CD4-positive, alpha-beta T cell treated with Interleukin-17A for 4 hours (primary cell): ENCODE measurements at places on chromosomes 1 and 21.

DNA sequence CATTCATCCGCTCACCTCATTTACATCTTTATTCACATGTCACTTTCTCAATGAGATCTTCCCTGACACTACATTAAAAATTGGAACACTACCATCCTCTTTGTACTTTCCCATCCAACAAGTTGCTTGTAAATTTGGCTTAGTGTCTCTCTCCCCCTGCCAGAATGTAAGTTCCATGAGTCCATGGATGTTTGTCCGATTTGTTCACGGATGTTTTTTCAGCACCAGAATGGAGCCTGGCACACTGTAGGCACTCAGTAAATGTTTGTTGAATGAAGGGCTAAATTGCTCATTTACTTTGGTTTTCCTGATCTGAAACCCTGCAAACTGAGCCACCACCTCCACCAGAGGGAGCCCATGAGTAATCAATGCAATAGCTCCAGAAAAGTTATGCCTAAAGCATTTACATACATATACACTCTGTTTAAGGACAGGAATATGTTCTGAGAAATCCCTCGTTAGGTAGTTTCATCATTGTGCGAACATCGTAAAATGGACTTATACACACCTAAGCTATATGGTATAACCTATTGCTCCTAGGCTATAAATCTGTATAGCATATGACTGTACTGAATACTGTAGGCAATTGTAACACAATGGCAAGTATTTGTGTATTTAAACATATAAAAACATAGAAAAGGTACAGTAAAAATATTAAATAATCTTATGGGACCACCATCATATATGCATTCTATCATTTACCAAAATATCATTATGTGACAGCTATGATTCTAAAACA, 2.8 kb upstream of the EYA3 start:
- peak; percentile 89 for DNase-seq

DNA sequence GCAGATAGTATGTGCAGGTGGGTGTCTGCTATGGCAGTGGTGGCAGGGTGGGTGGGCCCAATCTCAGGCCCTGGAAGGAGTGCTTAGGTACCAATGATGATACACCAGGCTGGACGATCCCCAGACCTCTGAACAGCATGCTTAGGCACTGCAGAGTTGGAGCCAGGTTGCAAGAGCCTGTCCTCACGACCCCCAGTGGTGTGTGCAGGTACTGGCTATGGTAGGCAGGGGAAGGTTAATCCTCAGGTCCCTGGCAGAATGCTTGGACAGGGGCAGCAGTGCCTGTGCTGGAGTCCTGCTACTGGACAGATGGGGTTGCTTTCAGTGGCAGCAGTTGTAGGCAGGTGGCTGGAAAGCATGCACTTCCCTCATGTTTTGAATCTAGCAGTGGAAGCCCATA, 100.5 kb upstream of the NEK7 start:
- DNase-seq: no peak

GRCh38 chr1:182715531-182715930, 31.1 kb upstream of the RGS8 start:
- DNase-seq: no peak

GRCh38 chr1:177247623-177248176, 76.9 kb downstream of the BRINP2 start:
- no peak for DNase-seq

DNA sequence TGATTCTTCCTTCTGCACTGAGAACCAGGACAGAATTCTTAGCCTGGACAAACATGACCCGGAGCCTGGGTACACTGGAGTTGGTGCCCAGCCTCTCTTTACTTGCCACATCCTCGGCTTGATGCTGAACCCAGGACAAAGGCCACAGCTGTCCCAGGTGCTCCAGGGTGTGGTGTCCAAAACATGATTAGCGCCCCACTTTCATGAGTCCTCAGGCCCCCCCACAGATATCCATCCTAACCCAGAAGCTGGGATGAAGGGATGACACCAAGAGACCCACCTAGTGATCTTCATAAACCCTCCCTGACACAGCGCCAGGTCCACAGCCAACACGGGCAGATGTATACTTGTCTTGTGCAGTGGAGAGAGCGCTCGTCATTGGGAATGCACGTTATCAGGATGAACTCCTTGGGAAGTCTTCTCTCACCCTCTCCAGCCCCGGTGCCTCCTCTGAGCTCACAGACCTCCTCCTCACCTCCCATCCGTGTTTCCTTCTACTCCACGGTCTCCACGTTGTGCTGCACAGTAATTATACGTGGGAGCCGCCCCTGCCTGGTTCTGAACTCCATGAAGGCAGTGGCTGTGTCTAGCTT, 3.6 kb downstream of the ABCA4 start:
- DNase-seq: no peak

DNA sequence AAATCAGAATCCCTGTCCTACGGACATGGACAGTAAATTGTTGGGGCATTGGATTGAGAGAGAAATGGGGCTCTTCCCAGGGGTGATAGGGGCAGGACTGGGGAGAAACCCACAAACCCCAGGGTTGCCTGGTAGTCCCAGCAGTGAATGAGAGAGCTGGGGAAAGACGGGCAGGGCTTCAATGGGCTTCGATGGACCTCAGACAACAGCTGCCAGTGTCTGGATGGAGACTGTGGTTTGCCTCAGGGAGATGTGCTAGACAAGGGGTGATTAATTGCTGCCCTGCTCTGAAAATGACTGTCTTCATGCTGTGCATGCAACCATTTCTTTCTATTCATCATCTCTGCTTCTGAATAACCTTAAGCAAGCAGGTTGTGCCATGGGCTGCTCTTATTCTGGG, 7.4 kb downstream of the GPR25 start:
- DNase-seq: peak; percentile 25

GRCh38 chr1:37752583-37753471, 12.1 kb downstream of the EPHA10 start:
- DNase-seq: no peak
